ENCODE measurements at places on chromosomes 11 and 22. TPM values are rescaled to one million over a fixed set of nuclear protein-coding genes. Genes with fewer than 3 reads are reported as not detected.
A peak's percentile ranks its signal among the peaks of the same experiment; 100 is the strongest.

Gene SH3BP1
- 10.8 TPM for total RNA-seq

Gene CCDC116
- total RNA-seq = not detected

Gene PAMR1
- total RNA-seq = 65.5 TPM

Gene ADAMTS15
- total RNA-seq = 3.1 TPM

Gene PIWIL4
- total RNA-seq = 0.56 TPM

Gene HINFP
- 8.1 TPM for total RNA-seq

Gene TRIM64C
- total RNA-seq = not detected

Gene CASP5
- total RNA-seq = not detected

Gene SLCO2B1
- not detected for total RNA-seq

DNA sequence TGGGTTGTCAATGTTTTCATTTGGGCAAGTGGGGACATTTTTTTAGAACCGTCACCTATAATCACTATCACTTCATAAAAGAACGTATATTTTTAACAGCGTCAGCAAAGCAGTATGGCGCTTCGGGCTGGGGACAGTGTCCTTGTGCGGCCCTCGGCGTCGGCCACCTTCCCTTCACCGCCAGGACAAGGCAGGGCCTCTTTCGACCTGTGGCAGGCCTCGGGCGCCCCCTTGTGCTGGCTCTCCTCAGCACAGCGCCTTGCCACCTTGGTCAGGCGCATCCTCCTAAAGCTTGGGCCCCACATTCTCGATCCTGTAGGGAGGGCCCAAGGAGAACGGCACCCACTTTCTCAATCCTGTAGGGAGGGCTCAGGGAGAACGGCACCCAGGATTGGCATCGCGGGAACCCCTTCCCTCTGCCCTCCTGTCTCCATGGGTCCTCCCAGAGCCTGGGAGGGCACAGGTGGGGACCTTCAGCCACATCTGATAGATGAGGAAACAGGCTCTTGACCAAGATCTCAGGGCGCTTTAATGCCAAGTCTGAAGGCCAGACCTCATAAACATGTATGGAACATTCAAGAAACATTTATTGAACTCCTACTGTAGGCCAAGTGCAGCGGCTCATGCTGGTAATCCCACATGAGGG is 11.5 kb upstream of the FADD start:
- peak; percentile 49 for DNase-seq

DNA sequence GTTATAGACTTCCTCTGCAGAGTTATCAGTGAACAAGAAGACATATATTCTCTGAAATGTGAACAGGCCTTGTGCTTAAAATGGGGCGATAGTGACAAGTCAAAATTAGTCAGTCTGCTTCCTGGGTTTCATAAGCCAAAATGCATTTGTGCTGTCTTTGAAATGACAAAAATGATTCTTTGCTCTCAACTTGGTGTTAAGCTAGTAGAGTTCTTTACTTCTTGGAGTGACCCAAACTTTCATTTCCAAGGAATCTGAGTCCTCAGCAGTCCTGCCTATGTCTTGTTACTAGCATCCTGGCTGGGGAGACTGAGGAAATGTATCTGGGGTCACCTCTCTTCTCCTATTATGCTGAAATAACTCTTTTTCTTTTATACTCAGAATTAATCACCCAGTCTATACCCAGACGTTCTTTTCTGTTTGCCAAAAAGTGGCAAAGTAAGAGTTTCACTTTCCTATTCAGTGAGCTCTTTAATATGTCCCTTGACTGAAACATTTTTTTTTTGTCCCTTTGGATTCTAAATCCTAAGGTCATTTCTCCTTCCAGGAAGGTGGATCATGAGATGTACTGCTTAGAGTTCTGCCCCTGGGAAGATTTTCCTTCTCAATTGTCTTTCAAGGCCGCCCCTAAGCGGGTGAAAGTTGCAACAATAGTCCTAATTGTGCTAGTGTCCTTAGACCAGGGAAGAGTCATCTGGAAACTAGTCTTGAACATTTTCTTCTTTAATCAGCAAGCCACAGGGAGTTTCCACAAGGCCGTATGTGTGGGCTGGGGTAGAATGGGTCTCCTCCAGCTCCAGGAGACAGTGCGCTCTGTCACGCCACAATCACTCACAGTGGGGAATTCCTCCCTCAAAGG is 53.0 kb upstream of the RDX start:
- DNase-seq = no peak

GRCh38 chr11:35980686-35981390 is 37.0 kb downstream of the LDLRAD3 start:
- DNase-seq = peak; percentile 55

- DNase-seq = no peak
Measured at GRCh38 chr11:92477686-92478085, 253.1 kb downstream of the FAT3 start.

- no peak for DNase-seq
Measured at GRCh38 chr11:109963101-109963500, 130.1 kb upstream of the ZC3H12C start.

DNA sequence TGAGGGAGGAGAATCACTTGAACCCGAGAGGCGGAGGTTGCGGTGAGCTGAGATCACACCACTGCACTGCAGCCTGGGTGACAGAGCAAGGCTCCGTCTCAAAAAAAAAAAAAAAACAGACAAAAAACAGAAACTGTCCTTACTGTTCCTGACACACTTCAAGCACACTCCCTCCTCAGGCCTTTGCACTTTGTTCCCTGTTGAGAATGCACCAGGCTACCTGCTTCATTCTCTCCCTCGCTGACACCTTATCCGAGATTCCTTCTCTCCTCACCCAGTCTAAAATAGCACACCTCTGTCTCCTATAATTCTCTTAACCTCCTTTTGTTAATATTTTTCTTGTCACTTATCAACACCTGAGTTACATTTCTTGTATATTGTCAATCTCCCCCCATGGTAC is 32.3 kb upstream of the TECTA start:
- no peak for DNase-seq

DNA sequence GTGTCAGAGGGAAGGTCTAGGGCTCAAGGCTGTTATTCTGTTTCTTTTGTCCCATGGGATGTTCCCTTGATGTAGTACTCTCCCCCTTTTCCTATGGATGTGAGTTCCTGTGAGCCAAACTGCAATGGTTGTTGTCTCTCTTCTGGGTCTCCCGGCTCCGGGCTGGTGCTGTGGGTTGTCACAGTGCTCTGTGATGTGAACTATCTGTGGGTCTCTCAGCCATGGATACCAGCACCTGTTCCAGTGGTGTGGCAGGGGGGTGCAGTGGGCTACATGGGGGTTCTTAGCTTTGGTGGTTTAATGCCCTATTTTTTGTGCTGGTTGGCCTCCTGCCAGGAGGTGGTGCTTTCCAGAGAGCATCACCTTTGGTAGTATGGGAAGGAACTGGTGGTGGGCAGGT is 941.1 kb downstream of the KCNA4 start:
- DNase-seq = no peak

GRCh38 chr11:15300341-15300740 is 185.6 kb downstream of the INSC start:
- no peak for DNase-seq

DNA sequence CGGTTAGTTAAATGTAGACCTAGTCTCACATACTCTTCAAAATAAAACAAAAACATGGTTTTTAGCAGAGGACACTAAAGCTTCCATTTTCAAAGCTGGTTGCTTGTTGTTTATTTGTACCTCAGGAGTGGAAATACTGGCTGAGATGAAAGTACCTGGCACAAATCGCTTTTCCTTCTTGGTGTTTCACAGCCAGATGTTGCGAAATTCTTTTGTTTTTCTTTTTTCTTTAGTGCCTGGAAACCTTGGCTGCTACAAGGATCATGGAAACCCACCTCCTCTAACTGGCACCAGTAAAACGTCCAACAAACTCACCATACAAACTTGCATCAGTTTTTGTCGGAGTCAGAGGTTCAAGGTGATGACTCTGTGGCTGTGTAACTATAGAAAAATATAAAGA is 48.3 kb downstream of the KREMEN1 start:
- DNase-seq = no peak

- no peak for DNase-seq
Measured at GRCh38 chr11:113401718-113402117, 14.1 kb downstream of the ANKK1 start.

DNA sequence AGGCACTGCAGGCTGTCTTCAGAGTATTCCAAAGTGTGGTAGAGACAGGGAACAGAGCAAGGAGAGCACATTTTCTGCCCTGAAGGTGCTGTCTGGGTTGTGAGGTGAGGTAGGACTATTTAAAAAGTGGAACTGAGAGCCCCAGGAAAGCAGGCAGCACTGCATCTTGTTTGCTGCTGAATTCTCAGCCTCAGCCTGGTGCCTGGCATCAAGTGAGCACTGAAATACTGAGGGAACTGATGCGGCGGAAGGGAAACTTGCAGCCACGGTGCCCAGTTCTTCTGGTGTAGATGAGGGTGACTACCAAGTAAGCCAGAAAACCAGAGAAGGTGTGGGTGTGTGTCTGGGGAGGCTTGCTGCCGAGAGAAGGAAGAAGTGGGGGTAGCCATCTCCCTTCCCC is 59.5 kb downstream of the TNRC6B start:
- no peak for DNase-seq

DNA sequence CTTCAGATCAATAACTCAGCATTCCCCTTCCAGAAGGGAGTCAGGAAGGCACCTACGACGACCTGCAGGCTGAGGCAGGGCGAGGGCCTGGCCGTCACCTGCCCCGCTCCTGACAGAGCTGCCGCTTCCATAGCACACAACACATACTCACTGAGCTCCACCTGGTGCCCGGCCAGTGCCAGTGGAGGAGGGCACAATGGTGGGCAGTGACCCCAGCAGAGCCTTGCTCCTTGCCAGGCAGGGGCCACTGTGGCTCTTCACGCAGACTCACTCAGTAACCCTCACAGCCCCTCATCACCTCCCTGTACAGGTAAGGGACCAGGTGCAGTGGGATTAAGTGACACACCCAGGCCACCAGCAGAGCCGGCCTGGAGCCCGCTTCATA is 24.6 kb downstream of the LRFN4 start:
- no peak for DNase-seq

GRCh38 chr11:86515297-86516094 is 140.8 kb downstream of the CCDC81 start:
- peak; percentile 91 for DNase-seq

GRCh38 chr11:131723088-131723487 is 352.7 kb downstream of the NTM start:
- no peak for DNase-seq

DNA sequence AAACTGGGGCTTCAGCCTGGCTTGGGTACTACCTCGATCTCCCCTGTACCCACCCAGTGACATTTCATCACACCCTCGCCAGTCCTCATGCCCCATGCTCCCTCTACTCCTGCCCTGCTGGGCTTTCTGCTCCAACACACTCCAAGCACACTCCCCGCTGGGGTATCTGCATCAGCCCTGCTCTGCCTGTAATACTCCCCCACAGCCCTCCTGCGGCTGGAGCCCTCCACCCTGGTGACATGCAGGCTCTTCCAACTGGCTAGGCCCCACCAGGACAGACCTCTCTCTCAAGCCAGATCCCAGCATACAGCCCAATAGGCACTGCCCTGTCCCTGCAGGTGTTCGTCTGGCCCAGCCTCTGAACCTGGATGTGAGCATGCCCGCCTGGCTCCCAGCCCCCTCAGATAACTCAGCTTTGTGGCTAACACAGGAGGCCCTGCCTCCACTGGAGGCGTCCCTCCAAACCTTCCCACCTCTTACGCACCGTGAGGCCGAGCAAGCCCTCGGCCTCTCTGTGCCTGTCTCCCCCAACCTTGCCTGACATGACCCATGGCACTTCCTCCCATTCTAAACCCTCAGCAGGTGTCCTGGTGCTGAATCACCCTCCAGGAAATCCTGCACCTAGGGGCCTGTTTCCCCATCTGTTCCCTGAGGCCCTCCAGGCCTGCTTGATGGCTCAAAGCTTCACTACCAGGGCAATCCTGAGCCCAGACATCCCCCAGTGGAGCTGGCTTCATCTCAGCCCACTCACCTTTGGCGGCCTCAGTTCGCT is 33.5 kb upstream of the TXNRD2 start:
- no peak for DNase-seq

DNA sequence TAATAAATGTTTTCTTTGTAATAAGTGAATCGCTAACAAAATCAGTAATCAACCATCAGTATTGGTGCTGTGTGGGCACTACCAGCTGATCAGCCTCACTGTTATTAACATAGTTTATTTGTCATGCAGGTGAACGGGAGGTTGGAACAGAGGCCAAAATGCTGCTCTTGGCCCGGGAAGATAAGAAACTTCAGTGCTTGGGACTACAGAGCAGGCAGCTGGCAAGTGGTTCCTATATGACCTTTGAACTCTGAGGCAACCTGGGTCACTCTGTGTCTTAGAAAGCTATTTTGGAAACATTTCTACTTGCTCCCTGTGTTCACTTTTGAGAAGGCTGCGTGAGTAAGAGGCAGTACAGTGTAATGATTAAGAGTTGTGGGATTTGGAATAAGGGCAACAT is 36.5 kb upstream of the DNAJB13 start:
- DNase-seq = no peak

DNA sequence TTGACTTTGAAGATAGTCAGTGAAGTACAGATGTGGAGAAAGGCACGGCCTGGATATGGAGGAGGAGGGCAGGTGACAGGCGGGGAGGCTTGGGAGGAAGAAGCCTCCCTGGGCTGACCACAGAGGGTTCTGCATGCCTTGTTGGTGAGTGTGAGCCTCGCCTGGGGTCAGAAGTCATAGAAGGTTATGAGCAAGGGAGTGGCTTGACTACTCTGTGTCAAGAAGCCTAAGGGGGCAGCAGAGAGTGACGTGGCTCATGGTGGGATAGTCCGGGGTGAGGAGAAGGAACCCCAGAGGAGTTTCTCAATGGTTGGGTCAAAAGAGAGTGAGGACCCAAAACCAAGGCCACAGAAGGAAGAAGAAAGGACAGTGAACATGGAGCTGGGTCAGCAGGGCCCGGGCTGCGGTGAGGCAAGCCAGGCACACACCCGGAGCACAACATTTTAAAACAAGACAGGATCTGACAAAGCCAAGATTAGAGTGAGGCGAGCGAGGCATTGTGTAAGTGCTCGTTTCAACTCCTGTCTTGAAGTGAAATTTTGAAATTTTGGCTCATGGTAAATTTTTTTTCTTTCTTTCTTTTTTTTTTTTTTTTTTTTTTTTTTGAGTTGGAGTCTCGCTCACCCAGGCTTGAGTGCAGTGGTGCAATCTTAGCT is 31.9 kb downstream of the PDGFB start:
- no peak for DNase-seq

GRCh38 chr22:33247758-33248157 is 189.6 kb upstream of the SYN3 start:
- no peak for DNase-seq

- peak; percentile 85 for DNase-seq
Measured at GRCh38 chr22:35977136-35977535, 51.5 kb downstream of the RBFOX2 start.

GRCh38 chr22:36075724-36076123 is 47.1 kb upstream of the RBFOX2 start:
- no peak for DNase-seq

Measured in IMR-90 (cell line).